Astrocyte of the hippocampus (primary cell): ENCODE measurements at places on chromosomes 16 and 17.

DNA sequence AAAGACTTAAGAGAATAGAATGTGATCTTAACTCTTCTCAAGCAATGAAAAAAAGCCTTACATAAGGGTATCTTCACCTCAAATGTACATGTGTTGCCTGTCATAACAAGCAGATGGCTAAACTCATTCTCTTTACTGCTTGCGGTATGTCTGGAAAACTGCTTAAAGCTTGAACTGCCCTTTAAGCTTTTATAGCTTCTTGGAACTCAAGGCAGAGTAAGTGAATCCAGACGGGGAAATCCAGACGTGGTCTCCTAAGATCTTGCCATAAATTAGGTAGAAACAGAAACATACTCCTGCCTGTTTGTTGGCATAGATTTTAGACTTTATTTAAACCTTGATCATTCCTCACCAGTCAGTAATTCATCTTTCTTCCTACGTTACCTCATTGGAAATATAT, 19.6 kb downstream of the CLUAP1 start:
- no peak for DNase-seq

DNA sequence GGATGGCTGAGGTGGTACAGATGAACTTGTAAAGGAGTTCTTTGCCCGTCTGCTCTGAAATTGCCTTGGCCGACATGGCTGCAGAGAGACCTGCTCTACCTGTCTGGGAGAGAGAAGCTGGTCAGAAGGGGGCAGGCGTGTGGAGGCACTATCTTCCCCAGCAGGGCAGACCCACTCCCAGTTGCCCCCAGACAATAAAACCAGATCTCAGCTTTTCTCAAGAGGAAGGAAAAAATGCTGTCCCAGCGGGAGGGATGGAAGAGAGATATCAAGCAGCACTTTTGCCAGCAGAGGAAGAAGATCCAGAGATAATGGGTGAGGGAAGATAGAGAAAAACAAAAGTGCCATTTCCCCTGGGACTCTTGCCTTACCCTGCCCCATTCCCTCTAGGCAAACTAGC, 5.0 kb downstream of the ACLY start:
- DNase-seq, result no peak

- DNase-seq, result no peak
These were observed 84.8 kb upstream of the DOC2B start for GRCh38 chr17:266219-266618.

GRCh38 chr16:19288872-19289799, 3.6 kb downstream of the CLEC19A start:
- no peak for DNase-seq

GRCh38 chr17:31437720-31438400, 46.4 kb downstream of the RAB11FIP4 start:
- no peak for DNase-seq

DNA sequence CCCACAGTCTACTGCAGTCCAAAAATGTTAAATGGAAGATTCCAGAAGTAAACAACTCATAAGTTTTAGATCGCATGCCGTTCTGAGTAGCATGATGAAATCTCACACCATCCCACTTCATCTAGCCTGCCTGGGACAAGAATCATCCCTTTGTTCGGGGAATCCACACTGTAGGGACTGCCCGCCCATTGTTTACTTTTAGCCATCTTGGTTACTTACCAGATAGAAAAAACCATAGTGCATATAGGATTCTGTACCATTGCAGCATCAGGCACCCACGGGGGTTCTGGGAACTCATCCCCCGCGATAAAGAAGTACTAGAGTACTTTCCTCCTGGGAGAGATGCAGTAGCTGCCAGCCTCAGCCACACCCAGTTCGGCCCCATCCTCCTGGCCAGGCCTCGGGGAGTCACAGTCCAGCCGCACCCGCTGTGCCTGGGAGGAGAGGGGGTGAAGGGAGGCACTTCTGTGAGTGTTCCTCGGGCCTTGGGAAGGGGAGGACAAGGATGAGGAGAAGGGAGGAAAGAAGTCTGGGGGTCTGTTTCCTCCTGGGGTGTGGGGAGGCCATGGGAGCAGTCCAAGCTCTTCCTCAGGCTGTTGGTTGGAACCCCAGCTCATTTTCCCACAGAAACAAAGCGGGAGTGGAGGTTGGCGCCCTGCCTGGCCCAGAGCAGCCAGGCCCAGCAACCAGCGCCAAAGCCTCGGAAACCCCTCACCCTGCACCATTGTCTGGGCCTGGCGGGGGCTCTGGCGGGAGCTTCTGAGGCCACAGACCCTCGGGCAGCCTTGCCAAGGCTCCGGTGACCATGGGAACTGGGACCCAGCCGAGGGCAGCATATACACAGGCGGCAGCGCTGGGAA, 8.9 kb downstream of the TRIM47 start:
- DNase-seq, result peak; percentile 82

DNA sequence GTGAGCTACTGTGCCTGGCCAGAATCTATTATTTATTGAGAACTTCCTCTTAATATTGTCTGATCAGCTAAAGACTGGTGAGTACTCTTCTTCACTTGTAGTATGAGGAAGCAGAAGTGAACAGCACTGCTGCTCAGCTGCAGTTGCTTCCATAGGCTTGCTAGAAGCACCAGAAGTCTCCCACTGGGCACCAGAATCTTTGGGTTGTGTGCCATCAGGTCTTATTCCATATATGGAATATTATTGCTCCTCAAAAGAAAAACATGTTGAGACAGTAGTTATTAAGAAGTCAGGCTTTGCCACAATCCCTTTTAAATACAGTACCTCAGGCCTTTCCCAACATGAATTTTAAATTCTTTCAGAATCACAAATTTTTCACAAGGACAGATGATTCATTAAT, 17.2 kb downstream of the SNTB2 start:
- no peak for DNase-seq

- no peak for DNase-seq
These were observed 8.7 kb downstream of the MSL1 start for GRCh38 chr17:40130352-40131042.

GRCh38 chr16:86072328-86073102, 173.6 kb downstream of the IRF8 start:
- DNase-seq, result peak; percentile 82

DNA sequence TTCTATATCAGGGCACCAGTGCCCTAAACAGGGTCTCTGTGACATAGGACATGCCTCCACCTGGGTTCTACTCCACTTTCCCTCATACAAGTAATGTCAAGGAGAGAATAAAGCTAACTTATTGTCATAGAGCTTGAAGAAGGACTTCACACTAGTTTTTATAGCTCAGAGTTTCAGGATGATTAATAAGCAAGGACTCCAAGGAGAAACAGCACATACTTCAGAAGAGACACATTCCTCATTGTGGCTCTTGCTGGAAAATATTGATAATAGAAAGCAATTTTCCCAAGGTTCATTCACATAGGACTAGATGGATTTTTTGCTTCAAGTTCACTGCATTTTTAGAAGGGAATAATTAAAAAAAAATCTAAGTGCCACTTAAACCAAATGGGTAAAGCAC, 133.3 kb downstream of the CA10 start:
- DNase-seq, result peak; percentile 36

DNA sequence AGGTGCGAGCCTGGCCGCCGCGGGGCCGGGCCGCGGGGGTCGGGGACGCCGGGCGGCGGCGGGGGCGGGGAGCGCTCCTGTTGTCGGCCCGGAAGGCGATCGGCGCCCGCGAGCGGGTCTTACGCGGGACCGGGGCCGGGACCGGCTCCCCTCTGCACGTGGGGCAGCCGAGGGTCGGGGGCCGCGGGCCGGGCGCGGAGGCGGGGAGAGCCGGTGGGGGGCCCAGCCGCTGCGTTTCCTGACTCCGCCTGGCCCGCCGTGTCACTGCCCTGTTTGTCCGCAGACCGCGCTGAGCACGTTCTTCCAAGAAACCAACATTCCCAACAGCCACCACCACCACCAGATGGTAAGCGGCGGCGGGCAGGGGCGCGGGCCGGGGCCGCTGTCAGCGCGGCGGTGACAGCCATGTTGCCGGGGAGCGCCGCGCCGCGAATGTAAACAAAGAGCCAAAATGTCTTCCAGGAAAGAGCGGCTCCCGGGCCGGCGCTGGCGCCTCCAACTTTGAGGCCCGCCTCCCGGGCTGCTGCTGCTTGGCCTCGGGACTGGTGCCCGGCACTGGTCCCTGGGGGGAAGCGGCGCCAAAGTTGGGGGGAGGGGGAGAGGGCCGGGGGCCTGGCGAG, 586 bp downstream of the UBALD2 start:
- DNase-seq, result peak; percentile 76

DNA sequence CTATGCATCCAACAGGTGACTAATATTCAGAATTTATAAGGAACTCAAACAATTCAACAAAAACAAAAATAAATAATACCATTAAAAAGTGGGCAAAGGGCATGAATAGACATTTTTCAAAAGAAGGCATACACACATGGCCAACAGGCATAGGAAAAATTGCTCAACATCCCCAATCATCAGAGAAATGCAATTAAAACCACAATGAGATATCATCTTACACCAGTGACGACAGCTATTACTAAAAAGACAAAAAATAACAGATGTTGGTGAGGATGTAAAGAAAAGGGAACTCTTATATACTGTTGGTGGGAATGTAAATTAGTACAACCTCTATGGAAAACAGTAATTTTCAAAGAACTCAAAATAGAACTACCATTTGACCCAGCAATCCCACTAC, 250.4 kb upstream of the N4BP1 start:
- no peak for DNase-seq

GRCh38 chr16:55331648-55332185, 7.7 kb downstream of the IRX6 start:
- DNase-seq, result no peak

GRCh38 chr17:76848670-76849069, 19.5 kb upstream of the MGAT5B start:
- no peak for DNase-seq

GRCh38 chr16:68265078-68265920, 973 bp downstream of the SLC7A6 start:
- DNase-seq, result peak; percentile 78

DNA sequence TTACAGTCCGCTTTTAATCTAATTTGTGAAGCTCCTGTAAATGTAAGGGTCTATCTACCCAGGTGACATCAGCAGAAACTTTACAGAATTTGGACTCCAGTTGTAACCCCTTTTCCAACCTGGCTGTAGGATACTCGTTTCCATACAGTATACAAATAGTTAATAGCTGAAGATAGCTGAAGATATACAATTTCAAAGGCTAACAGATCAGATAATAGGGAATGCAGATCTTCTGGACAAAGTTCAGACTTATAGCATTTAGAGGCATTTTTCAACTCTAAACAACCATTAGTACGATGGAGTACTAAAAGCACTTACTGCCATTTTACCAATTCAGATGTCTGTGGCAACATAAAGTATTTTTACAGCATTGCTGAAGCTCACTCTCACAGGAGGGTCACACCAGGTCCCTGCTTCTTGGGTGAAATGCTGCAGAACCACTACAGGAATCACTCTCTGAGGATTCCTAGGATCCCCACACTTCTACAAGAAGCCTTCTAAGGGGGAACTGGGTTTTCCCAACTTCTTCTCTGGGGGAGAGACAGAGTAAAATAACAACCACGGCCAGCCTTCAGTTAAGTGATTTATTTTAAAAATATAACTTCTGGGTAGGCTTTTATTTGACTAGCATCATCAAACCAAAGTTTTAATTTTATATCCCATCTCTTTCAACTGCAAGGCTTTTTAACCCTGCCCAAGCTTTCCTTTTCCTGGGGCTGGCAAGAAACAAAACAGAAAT, 2.9 kb downstream of the VEZF1 start:
- peak; percentile 29 for DNase-seq

DNA sequence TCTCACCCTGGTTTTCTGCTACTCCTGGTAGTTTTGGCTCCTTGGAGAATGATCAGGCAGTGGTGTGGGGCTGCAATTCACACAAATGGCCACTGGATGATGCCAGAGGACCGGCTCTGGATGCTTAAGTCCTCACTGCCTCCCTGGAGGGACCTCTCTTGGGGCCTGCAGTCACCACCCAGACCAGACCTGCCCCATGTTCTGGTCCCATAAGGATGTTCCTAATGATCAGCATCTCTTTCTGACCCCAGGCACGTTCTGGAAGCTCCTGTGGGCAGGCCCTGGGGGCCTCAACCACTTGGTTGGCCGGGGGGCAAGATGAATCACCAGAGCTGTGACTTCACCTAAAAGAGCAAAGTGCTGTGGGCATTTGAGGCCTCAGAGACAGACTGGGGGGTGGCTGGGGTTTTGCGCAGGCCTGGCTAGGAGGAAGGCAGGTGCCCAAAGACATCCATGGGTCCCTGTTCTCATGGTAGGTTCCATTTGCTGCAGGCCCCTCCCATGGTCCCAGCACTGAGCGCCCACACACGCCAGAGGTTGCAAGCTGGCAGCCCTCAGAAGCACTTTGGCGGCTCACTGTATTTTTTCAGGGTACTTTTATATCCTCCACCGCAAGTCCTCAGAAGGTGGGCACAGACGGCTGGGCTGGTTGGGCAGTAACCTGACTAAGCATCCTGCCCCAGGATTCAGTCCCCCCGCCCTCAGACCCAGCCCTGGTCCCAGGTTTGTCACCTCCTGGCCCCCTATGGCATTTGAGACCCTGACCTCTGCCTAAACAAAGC, 53.2 kb downstream of the NT5M start:
- peak; percentile 92 for DNase-seq
